ENCODE measurements at places on chromosomes 11 and 22.
A peak's percentile ranks its signal among the peaks of the same experiment; 100 is the strongest.

- DNase-seq: no peak
These were observed 3.3 kb downstream of the MAP4K2 start for GRCh38 chr11:64799623-64800302.

- DNase-seq: no peak
These were observed 116.7 kb downstream of the PHF21B start for GRCh38 chr22:44892803-44893730.

DNA sequence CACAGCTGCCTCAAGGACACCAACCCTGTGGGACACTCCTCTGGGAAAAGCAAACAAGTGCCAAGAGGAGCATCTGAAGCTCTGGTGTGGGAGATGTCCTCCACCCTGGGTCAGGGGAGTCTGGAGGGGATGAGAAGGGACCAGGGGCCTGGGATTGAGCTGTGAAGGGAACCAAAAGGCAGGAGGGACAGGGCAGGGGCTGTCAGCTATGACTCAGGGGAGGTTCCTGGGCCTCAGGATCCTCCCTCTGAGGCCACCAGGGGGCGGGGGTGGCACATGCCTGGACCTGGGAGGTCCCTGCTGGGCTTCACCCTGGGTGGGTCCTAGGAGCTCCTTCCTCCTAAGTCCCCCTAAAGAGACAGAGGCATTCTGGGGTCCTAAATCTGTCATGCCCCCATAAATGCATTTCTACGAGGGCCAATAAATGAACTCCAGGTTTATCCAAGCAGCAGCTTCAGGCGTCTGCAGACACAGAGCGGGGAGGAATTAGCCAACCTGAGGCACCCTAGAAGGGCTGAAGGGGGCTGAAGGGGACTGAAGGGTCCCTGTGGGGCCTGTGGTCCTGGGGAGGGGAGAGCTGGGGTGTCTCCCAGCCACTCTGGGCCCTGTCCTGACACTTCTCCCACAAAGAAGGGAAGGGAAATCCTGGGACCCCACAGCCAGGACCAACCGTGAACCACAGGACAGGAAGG is 31.9 kb upstream of the IGLL5 start:
- DNase-seq: peak; percentile 33

- DNase-seq: no peak
These were observed 20.9 kb upstream of the MPPED1 start for GRCh38 chr22:43390872-43391271.

DNA sequence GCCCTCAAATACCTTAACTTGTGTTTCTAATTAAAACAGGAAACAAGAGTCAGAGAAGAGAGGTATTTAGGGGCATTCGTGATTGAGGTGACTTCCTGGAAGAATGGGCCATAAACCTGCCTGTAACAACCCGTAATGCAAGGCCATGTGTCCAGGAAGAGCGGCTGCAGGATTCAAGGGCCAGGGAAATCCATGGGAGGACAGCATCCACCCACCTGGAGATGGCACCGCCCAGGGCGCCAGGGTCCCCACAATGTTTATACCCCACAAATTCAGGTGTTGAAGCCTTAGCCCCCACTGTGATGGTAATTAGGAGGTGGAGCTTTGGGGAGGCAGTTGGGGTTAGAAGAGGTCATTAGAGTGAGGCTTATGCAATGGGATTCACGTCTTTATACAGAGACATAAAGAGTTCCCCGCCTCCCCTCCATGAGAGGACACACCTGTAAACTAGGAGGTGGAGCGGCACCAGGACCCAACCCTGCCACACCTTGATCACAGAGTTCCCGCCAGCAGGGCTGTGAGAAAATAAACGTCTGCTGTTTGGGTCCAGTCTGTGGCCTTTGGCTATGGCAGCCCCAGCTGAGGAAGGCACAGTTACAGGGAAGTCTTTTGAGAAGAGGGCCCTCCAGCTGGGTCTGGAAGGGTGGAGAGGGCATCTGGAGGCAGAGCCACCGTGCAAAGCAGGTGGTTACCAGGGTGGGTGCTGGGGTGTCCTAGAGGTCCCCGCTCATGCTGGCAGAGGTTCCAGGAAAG is 1394.3 kb downstream of the TBC1D22A start:
- no peak for DNase-seq

DNA sequence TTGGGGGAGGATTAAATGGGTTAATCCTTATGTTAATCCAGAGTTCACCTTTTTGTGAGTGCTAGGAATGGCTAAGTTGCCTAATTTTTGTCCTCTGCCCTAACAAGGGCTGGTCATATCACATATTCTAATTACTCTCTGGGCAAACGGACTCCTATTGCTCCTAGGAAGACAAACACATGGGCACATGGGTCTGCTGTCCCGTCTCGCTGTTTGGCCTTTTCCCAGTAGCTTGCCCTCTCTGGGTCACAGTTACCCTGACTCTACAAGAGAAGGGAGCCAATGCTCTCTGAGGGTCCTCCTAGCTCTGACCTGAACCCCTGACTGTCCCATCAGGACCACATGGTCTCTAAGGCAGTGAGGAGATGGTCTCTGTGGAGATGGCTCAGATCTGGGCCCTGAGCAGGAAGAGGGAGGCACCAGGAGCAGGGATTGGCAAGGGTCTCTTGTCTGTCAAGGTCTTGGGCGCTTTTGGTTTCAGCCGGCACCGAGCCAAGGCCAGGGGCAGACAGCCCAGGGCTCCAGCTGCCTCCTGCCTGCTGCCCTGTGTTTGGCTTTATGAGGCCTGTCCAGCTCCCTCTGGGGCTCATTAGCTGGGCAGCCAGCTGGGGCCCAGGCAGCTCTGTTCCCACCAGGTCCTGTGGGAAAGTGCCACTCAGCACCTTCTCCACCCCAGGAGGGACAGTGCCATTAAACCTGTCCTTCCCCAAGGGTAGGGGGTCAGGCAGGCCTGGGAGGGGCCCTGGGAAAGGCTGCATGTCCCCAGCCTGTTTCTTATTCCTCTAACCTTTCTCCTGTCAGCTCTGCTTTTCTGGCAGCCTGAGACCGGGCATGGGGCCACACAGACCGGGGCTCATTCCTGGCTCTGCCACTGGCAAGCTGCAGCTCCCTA is 559.9 kb downstream of the MN1 start:
- no peak for DNase-seq

- DNase-seq: no peak
These were observed 288.5 kb downstream of the NTM start for GRCh38 chr11:131658952-131659351.

DNA sequence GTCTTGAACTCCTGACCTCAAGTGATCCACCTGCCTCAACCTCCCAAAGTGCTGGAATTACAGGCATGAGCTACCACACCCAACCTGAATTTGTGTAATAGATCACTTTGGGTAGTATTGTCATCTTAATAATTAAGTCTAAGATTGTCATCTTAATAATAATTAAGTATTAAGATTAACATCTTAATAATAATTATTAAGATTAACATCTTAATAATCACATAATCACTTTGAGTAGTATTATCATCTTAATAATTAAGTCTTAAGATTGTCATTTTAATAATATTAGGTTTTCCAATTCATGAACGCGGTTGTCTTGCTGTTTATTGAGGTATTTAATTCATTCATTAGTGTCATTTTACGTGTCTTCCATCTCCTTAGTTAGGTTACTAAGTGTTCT is 8.2 kb downstream of the MOV10L1 start:
- no peak for DNase-seq

DNA sequence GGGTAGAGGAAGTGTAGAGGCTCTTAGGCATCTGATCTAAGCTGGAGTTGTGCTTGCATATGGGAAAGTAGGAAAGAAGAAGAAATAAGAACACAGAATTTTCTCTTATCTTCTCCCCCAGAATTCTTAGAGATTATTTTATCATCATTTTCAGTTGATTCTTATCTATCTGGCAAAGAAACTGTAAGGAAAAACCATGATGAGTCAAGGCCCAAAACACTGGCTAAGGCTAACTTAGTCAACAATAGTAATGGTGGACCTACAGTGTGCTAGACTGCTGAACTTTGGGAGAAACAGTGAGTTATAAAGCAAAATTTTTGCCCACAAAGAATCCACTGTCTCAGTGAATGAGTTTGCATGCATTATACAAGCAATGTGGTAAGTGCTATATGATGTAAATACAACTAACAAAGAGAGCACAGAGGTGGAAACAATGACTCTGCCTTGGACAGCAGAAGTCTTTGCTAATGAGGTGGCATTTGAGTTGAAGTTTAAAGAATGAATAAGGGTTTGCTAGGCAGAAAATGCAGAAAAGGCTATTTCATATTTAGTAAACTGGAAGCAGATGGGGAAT is 344.5 kb upstream of the PLET1 start:
- peak; percentile 52 for DNase-seq

DNA sequence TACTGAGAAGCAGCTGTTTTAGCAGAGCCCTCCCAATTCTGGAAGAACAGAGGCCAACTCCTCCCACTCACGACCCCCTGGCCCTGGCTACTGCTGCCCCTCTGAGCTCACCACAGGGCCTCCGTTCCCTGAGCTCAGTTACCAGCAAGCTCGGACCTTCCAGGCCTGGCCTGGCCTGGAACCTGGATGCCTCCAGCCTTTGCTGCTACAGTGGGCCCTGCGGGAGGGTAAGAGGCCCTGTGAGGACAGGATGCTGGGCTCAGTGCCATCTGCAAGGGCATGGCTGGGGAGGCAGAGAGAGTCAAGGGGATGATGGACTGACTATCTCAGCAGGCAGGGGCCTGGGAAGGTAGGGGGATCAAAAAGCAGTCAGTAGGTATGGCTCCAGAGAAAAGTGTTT is 209.9 kb upstream of the NCAM1 start:
- DNase-seq: no peak

DNA sequence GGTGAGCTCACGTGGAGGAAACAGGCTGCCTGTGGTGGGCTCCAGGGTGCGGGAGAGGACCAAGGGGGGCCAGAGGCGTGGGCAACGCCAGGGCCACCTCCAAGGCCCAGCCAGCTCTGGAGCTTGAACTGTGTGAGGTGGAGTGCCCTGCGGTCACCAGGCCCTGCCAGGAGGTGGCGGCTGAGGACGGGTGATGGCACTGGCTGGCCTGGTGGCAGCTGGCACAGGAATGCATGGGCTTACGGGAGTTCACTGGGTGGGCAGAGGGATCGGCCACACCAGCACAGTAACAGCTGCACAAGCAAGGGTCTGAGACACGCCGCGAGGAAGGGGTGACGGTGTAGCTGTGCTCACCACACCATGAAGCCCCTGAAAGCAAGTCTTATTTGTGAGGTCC is 15.8 kb downstream of the TOLLIP start:
- peak; percentile 20 for DNase-seq

DNA sequence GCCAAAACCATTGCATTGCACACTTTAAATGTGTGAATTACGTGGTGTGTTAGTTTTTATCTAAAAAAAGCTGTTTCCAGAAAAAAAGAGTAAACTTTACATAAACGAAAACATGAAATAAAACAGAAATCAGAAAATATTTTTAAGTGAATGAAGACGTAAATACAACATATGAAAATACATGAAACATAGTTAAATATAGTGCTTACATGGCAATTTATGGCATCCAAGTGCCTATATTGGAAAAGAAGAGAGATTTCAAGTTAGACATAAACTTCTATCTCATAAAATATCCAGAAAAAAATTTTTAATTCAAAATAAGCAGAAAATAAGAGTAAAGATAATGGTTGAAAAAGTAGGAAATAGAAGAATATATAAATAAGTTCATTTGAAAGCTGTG is 11.9 kb upstream of the OR8D2 start:
- no peak for DNase-seq

DNA sequence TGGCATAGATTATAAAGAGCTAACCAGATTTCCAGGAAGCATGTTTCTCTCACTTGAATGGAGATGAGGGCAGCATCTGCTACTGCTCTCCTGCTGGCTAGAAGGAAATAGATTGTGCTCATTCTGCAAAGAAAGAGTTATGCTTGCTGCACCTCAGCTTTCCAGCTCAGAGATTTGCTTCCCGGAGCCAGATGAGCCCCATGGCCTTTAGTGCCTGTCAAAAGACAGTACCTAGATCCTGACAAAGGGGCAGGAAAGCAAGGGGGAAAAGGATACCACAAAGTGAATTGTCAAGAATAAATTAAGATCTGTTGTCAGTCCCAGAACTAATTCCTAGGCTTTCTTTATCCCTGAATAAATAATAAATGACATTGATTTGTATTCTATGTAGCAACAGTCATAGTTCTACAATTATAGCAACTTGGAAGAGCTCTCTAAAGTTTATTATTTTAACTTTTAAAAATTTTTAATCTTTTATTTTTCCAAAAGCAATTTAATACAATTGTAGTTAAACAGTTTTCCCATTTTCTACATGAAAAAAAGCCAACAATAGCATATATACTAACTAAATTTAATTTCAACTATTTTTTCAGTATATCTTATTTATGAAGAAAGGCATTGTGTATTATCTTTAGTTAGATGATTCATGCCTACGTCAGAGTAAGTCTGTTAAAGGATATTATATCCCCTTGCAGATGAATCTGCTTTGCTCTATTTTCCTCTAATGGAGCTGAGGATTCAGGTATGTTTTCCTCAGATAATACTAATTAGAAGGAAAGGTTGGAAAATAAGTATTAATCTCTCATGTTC is 306.1 kb upstream of the DDI1 start:
- DNase-seq: peak; percentile 6

DNA sequence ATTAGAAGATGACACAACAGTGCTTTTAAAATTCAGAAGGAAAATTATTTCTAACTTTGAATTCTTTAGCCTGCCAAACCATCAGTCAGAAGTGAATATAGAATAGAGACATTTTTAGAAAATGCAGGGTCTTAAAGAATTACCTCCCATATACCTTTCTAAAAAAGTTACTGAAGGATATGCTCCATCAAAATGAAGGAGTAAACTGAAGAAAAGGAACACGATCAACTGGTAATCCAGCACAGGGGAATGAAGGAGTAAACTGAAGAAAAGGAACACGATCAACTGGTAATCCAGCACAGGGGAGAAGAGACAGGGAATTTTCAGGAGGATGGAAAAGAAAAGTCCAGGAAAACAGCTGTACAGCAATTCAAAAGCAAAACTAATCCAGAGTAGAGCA is 75.4 kb upstream of the LDLRAD3 start:
- no peak for DNase-seq

GRCh38 chr11:34284156-34284555 is 73.7 kb downstream of the ABTB2 start:
- no peak for DNase-seq

DNA sequence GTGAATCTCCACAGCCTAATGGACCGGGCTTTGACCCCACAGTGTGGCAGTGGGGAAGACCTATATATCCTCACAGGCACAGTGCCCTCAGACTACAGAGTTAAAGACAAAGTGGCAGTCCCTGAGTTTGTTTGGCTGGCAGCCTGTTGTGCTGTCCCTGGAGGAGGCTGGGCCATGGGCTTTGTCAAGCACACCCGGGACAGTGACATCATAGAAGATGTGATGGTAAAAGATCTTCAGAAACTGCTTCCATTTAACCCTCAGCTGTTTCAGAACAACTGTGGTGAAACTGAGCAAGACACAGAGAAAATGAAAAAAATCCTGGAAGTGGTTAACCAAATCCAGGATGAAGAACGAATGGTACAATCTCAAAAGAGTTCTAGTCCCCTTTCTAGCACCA is 39.0 kb downstream of the ENDOD1 start:
- no peak for DNase-seq

GRCh38 chr11:68673306-68673945 is 10.9 kb upstream of the GAL start:
- DNase-seq: no peak
